ENCODE measurements at places on chromosomes 6 and 20.
A peak's percentile ranks its signal among the peaks of the same experiment; 100 is the strongest.

- DNase-seq = no peak
Observed at GRCh38 chr6:87907521-87907920, 140.1 kb upstream of the SPACA1 start.

DNA sequence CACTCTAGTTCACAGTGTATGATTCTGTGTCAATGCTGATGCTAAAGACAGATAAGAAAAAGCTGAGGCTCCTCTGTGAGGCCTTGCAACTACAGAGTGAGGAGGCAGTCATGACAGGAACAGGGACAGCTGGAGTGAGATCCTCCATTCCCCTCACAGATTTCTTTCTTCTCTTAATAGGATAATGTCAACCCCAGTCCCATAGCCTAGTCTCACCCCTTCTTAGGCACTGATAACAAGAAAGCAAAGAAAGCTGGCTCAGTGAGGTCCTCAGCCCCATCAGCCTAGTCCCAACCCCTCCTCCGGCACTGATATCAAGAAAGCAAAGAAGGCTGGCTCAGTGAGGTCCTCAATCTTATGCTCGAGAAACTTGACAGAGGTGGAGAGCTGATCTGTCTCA, 2.1 kb upstream of the PTCHD4 start:
- no peak for DNase-seq

DNA sequence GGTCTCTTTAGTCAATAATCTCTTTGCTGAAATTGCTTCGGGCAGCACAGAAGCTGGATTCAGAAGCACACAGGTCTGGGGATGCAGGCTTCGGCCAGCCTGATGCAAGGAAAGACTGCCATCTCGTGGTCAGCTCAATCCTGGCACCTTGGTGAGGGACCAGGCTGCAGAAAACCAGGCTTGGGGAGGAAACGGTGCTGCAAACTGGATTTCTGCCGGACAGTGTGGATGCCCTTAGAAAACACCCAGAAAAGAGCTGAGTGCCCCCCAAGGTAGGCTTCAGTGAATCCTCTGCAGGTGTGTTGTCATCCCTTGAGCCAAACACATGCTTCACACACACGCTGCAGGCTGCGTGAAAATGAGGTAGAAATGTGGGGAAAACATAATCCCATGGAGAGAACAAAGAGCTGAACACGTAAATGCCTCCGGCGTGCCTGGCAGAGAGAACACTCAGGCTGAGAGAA, 89.8 kb upstream of the PAX1 start:
- peak; percentile 86 for DNase-seq

- DNase-seq = no peak
Observed at GRCh38 chr6:116382587-116382986, 11.8 kb downstream of the DSE start.

DNA sequence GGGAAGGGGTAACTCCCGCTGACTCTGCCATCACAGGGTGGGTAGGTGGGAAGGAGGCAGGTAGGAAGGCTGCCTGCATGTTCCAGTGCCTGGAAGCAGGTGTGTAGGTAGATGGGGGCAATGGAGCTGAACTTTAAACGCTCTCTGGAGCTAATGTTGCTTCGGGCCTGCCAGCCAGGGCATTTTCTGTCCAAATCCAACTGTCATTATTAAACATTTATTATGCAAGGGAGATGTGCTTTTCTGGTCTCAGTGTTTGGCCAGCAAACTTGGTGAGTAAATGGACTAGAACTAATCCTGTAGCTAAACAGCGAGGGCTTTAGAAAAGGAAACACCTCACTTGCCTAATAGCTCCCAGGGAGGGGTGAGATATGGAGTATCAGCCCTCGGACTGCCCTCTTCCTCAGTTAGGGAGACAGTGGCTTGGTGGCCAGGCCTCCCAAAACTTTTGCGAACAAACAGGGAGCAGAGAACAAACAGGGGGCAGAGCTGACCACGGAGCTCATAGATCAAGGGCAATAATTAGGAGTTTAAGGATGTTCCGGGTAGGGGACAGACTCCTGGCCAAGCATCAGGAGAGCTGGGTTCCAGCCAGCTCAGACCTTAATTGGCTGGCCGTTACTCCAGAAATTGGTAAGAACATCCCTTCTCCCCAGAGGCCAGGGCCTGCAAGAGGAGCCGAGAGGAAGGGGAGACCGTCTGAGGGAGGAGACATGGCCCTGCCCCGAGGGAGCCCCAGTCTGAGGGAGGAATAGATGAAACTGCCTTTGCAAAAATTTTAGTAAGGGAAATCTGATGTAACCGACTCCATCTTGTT, 131.1 kb downstream of the VEGFA start:
- peak; percentile 23 for DNase-seq

DNA sequence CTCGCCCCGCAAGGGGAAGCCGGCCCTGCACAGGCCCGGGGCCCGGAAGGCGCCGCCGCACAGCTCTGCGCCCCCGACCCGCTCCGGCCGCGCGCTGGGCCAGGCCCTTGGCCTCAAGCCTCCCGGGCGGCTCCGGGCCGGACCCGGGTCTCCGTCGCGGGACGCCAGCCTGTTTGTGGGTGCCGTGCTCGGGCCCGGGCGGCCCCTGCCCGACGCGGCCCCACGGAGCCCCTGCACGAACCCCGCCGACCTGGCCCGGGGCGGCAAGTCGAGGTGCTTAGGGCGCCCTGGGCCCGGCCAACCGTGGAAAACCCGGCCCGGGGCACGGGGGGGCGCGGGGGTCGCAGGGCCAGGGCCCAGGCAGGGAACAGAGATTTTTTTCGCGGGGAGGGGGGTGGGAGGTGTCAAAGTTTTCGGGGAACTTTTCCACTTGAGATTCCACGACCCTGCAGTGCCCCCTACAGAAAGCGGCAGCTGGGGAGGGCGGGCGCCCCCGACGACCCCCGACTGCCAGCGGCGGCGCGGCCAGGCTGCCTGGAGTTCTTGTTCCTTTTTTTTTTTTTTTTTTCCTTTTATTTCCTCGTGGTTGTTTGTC, 805 bp upstream of the STX16 start:
- peak; percentile 11 for DNase-seq

DNA sequence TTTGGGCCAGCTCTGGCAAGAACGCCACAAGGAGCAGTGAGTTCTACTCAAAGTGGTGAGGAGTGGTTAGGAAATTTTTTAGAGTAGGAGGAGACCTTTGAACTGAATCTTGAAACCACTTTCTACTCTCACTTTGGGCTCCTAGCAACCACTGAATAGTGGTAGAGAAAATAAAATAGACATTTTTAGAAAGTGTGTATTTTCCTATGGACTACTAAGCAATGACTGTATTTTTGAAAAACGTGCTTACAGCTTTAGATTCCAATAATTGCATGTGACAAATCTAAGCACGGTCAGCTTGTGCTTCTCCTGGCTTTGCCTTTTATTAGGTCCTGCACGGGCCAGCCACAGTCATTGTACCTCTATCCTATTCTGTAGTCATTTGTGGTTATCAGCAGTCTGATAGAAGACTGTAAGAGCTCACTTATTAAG, 8.7 kb upstream of the IFNGR1 start:
- DNase-seq = no peak

GRCh38 chr6:35400111-35400510, 52.0 kb upstream of the FANCE start:
- no peak for DNase-seq

DNA sequence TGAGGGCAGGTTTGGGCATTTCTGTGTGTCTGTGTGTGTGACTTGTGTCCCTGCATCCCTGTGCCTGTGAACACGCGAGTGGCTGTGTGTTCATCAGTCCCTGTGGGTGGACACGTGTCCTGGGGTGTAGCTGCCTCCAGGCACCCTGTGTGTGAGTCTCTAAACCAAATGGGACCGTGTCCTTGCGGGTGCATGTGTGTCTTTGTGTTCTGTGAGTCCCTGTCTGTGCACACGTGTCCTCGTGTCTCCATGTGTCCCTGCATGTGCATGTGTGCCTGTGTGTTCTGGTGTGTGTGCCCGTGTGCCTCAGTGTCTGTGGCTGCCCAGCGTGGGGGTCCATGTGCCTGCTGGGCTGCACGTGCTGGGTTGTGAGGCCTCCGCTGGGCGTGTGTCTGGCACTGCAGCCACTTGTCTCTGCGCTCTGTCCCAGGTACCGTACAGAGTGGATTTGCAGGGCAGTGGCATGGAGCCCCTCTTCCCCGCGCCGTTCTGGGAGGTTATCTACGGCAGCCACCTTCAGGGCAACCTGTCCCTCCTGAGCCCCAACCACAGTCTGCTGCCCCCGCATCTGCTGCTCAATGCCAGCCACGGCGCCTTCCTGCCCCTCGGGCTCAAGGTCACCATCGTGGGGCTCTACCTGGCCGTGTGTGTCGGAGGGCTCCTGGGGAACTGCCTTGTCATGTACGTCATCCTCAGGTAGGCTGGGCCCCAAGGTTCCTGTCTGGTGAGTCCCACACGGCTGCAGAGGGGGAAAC, 8.2 kb upstream of the LKAAEAR1 start:
- DNase-seq = no peak

GRCh38 chr6:1901556-1901955, 291.8 kb downstream of the FOXC1 start:
- no peak for DNase-seq

GRCh38 chr6:2485116-2485515, 239.7 kb upstream of the GMDS start:
- DNase-seq = peak; percentile 32

DNA sequence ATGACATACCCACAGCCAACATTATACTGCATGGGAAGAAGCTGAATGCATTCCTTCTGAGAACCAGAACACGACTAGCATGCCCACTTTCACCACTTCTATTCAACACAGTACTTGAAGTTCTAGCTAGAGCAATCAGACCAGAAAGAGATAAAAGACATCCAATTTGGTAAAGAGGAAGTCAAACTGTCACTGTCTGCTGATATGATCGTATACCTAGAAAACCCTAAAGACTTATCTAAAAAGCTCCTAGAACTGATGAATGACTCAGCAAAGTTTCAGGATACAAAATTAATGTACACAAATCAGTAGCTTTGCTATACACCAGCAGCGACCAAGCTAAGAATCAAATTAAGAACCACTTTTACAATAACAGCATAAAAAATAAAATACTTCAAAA, 60.5 kb downstream of the EYS start:
- DNase-seq = no peak

GRCh38 chr6:17313971-17314370, 32.8 kb downstream of the RBM24 start:
- DNase-seq = no peak

DNA sequence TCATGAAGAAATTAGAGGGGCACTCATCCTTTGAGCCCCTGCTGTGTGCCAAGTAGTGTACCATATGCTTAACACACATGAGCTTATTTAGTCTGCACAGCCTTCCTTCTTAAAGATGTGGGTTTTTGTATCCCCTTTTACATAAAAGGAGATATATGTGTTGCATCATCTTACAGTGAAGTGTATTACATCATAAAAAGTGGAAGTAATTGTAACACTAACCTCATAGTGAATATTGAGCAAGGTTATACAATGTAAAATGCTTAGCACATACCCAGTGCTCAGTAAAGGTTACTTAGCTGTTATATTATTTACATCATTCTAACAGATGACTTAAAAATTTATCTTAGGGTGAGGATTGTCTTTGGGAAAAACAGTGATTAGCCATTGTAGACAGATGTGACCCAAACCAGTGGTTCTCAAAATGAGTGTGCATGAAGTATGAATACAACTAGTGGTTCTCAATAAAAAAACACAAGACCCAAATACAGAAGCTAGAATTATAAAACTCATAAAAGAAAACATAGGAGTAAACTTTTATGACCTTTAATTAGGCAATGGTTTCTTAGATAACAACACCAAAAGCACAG, 3.8 kb upstream of the PIGU start:
- DNase-seq = no peak

DNA sequence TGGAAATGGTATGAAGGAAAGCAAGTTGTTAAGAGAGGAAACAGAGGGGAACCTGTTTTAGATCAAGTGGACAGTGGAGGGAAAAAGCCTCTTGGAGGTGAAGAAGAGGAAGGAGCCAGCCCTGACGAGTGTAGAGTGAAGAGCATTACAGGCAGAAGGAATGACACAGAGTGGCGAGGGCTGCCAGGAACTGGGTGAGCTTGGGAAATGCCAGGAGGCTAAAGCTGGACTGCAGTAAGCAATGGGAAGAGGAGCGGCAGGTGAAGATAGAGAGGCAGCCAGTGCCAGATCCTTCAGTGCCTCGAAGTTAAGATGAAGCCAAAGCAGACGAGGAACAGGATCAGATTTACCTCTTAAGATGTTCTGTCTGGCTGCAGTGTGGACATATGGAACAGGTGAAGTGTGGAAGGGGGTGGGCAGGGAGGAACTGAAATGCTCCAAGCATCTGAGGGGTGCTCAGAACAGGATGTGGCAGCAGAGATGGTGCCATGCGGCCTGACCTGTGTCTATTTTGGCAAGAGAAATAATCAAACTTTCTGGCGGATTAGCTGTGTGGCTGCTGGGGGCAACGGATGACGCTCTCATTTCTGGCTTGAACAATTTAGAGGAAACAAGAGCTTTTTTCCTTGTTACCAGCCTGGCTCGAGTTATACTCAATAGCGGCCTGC, 748.4 kb downstream of the PTPRT start:
- no peak for DNase-seq

DNA sequence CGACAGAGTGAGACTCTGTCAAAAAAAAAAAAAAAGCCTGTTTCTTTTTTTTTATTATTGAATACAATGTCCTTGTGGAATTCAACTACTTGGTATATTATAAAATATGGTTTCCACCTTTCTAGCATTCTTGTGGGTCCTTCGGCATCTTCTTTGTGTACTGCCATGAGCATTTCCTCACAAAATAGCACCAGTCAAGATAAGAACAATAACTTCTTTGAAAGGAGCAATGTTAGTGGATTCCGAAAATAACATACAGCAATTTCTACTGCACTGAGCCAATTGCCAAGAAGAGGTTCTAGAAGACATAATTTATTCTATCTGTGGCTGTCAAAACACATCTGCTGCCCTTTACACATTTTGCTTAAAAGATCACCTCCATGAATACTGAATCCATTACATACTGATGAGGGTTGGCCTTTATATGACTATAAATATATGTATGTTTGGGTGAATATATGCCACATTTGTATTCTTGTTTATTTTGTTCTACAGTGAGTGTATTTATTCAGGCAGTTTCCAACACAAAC, 19.1 kb upstream of the SPTLC3 start:
- DNase-seq = no peak

GRCh38 chr20:57576002-57576401, 15.1 kb downstream of the PCK1 start:
- DNase-seq = no peak

GRCh38 chr6:128822271-128822670, 60.7 kb upstream of the LAMA2 start:
- DNase-seq = no peak

GRCh38 chr20:54127855-54128574, 45.8 kb downstream of the CYP24A1 start:
- no peak for DNase-seq

GRCh38 chr6:156943166-156943565, 166.0 kb downstream of the ARID1B start:
- DNase-seq = no peak

- no peak for DNase-seq
Observed at GRCh38 chr6:41056768-41057490, 3.9 kb downstream of the APOBEC2 start.
